Neural crest cell (in vitro differentiated cells): ENCODE measurements at places on chromosomes 13 and 19.

GRCh38 chr19:3737487-3738205, 23.8 kb downstream of the APBA3 start:
- DNase-seq = no peak

GRCh38 chr19:42531313-42531712, 3.0 kb upstream of the CEACAM1 start:
- DNase-seq = no peak

GRCh38 chr19:33630880-33631608, 9.3 kb downstream of the CHST8 start:
- DNase-seq = no peak

DNA sequence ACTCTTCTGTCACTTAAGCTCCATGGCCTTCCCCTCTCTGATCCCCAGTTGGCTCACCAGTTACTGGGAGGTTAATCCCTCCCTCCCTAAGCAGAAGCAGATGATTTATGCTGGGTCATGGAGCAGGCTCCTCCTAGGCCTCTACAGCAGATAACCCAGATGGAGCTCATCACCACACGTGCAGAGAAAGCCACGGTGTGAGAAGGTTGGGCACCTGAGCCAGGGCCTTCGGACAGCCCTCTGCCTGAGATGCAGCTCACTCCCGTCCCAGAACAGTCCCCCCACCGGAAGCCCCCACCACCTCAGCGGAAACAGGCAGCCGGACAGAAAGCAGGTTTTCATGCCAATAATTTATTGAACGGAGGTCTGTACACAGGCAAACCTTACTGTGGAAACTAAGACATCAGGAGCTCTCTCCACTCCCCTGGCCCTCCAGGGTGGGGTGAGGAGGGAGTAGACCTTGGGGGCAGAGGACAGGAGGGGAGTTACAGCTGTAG, 9.8 kb downstream of the ZNF526 start:
- DNase-seq = no peak

DNA sequence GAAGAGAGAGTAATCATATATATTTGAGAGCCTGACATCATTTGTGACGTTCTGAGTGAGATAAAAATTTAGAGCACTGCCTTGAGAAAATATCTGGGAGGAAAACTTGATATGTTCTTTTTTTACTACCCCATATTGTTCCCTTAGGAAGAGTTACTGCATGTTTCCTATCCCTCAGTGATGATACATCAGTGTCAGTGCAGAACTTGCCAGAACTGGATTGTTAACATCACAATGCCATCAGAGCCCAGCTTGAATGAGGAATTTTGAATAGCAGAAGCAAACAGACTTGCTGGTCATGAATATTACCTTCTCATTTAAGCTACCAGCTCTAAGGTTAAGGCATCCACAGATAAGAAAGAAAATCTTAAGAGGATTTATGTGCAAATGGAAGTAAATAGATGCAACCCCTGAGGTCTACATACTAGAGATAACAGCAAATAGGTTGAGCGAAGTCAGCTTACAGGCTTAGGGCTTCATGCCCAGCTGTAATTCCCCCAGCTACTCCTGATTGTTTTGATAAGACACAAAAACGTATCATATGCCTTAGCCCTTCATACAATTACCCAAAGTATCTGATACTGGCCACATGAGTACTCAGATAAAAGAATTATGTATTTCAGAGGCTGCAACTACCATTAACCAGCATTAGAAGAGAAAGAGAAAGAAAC, 313.7 kb upstream of the ATXN8OS start:
- no peak for DNase-seq

DNA sequence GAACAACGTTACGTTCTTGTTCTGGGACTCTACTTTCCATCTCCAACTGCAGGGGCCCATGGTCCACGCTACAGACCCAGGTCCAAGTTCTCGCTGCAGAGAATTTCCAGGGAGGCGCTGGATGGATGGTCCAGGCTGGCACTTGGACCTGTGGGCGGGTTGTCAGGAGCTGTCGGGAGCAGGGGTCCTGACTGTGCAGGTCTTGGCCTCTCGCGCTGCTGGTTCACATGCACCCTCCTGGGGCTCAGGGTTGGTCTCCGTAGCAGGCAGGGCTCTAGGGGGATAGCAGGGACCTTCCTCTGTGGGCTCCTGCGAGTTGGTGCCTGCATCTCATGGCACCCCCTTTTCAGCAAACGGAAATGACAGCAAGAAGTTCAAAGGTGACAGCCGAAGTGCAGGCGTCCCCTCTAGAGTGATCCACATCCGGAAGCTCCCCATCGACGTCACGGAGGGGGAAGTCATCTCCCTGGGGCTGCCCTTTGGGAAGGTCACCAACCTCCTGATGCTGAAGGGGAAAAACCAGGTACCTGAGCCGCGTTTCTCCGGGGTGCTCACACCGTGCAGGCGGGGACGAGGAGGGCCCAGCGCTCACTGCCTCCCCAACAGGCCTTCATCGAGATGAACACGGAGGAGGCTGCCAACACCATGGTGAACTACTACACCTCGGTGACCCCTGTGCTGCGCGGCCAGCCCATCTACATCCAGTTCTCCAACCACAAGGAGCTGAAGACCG, 6.6 kb downstream of the PTBP1 start:
- no peak for DNase-seq

- no peak for DNase-seq
Measured at GRCh38 chr13:44895953-44896335, 93.3 kb downstream of the NUFIP1 start.

DNA sequence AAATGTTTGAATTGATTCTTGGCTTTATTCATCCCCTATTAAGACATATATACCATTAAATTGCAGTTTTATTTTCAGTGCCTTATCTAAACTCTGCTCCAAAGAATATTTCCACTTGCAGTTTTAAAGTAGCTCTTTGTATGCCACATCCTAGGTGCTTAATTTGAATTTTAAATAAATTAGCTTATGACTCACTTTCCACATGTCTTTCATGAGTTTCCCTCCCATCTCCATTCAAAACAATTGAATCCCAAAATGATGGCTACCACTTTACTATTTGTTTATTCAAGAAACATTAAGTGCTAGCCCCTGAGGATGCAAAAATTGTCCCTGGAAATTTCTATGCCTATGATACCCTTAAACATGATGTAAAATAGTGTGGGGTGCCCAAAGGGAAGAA, 19.5 kb downstream of the PCDH20 start:
- DNase-seq = no peak

DNA sequence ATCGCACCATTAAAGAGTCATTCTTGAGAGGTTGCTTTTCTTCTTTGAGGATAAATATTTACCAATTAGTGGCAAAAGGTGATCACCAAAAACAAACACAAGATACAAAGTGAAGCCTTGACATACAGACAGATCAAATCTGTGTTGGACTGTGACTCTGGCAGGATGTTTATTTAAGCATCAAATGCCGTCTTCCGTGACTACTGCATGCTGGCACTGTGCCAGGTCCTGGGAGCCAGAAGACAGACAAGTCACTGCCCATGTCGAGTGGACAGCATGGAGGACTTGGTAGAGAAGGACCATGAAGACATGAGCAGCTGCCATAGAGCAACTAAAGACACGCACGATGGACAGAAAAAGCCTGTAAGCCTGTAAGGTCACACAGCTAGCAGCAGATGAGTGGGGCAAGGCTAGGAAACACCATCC, 92.8 kb upstream of the FARP1 start:
- no peak for DNase-seq

DNA sequence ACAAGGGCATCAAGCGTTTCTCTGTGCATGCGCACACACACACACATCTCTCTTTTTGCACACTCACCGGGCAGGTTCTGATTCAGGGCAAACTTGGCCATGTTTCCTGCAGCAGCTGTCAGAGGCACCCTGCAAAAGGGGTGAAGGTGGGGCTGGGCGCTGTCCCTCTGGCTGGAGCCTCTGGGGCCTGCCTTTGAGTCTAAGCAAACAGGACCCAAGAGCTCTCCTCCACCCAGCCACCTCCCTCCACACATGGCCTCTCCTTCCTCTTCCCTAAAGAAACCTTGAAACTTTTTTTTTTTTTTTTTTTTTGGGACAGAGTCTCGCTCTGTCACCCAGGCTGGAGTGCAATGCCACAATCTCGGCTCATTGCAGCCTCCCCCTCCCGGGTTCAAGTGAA, 5.3 kb downstream of the KANK3 start:
- no peak for DNase-seq

- DNase-seq = no peak
Measured at GRCh38 chr13:28609381-28609780, 49.5 kb upstream of the POMP start.

DNA sequence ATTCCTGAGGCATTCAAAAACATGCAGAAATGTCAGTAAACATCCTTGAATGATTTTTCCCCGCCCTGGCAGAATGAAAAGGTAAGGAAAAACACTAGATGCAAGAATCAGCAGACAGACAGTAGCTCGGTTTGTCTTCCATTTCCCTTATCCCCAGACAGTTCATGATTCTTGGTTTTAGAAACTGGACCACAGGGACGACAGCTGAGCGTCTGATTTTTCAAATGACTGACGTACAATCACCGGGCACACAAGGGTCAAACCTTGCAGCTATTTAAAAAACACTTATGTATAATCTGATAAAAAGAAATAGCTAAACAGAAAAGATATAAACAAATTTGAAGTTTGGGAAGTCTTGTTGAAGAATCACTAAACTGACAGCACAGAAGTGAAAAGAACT, 47.1 kb downstream of the DCLK1 start:
- no peak for DNase-seq
